Activated naive CD4-positive, alpha-beta T cell treated with anti-CD3 and anti-CD28 coated beads, Interleukin-2, amount 50 U/mL, for 16 hours (primary cell): ENCODE measurements at places on chromosomes 7 and 10.

DNA sequence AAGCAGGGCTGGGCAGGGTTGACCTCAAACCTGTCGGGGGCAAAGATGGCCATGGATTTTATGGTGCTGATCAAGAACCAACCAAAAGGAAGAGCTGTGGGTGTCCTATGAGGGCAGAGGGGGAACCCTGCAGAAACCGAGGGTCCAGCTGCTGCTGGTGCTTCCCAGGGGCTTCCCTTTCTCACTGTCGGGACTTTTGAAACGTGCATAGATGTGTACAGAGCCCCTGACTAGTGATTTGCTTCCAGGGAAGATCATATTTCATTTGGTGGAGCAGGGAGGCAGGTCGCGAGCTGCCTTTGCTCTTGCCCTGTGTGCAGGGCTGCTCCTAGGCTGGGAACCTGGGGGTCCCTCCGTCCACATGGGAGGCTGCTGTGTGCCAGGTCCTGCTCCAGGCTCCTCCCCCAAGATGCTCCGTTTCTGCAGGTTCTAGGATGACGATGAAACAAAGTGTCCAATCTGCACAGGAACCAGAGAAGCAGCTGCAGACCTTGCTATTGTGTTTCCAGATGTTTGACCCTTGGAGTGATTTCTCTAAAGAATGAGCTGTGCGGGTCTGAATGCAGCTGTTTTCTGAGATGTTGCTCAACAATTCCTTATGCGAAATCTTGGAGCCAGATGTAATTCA lies 9.4 kb upstream of the INPP5A start:
- DNase-seq: no peak

DNA sequence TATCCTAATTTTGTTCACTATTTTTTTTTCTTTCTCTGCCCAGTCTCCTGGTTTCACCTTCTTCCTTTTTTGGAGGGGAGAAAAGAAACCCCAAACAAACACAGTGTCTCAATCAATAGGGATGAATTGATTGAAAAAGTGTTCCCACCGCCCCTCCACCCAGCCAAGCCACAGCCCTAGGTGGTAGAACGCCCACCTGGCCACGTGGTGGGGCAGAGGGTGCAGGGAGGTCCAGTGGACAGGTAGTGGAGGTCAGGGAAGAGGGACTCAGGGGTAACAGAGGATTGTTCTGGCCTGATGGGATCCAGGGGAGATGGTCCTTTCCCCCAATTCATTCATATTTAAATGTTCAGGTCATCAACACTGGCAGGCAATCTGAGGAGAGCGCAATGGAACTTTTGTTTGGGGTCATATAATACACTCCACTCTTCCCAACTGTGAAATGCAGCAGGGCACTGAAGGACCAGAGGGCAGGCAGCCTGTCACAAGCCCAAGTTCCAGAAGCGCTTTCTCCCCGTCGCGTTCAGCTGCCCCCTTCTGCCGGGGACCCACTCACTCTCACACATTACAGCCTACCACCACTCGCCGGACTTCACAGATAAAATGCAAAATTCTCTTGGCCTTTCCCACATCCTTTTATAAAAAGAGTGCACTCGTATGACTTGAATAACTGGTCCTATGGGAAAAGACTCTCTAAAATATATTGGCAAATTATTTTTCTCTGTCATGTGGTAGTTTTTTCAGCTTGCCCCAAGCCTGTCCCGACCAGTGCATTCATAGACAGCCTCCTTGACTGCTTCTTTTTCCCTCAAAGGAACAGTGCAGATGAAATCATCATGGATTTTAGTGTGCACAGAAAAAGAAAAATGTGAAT lies 1.6 kb downstream of the INHBA start:
- no peak for DNase-seq

DNA sequence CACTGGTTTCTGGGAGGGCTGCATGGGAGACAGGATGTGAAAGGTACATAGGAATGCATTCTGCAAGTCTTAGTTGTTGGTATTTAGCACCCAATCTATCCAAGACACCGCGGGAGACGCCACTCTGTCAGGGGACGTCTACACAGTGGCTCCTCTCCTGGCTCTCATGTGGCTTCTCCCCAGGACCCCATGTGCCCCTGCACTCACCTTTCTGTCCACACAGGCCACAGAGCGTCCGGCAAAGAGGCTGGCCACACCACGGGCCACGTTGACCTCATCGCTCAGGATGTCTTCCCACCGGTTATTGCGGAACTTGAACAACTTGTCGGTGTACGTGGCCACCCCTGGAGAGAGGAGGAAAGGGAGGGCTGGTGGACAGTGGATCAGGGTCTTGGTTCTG lies 73.4 kb downstream of the GOLGA7B start:
- DNase-seq: no peak

- DNase-seq: no peak
These were observed 858.5 kb downstream of the KCNMA1 start for GRCh38 chr10:76778914-76779795.

DNA sequence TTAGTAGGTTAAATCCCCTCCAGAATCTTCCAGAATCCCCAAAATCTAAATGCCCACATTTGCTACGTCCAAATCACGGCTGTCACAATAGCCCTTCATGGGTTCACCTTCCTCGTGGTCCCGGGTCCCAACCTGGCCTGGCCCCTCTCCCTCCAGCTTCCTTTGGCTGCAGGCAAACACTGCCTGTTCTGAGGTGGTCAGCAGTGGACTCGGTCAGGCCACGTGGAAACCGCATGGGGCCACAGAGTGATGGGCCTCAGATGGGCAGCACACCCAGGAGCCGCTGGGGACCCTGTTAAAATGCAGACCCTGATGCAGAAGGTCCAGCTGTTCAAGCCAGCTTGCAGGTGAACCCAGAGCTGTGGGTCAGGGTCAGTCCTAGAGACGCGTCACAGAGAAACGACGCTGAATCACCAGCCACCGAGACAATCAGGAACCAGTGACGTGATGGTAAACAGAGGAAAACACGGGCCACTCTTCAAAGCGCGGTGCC lies 588.6 kb downstream of the DNAJB6 start:
- DNase-seq: no peak

DNA sequence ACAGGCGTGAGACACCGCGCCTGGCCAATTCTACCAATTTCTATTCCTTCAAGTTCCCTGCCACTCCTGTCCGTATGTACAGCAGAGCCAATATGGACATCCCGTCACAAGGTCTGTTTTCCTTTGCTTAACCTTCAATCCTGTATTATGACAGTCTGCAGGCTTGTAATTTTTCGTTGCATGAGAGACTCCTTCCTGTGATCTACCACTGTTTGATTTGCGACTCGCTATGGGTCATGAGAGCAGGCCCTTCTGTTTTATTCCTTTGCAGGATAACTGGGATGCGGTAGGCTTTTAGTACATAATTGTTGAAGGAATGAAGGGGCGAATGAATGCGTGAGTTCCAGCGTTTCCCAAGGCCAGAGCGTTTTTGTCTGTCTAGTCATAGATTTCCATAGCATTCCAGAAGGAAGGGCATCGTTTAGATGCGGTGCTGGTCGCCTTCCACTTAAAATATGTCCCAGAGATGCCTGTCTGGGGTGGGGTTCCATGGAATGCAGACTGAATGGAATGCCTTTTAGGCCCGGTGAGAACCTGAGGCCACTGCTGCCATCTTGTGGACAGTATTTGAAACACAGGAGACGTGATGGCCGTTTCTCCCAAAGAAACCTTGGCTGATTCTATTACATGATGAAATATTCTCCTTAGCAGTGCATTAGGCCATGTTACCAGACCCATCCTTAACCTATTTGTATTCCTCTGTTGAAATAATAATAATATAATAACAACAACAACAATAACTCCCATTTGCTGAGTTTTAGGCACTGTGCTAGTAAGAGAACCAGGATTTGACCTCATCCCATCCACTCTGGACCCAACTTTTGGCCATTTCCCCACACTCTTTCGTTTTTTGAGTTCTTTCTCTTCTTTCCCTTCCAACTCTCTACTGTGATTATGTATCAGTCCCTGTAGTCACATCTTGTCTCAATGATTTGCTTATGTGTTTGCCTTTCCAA lies 193.2 kb downstream of the MYOF start:
- peak; percentile 44 for DNase-seq

- no peak for DNase-seq
These were observed 15.6 kb downstream of the FOXL3 start for GRCh38 chr7:305410-306151.

GRCh38 chr7:66145400-66146104 lies 30.9 kb downstream of the CRCP start:
- DNase-seq: no peak

- DNase-seq: no peak
These were observed 55.1 kb upstream of the PPP2R2D start for GRCh38 chr10:131845505-131846239.

- DNase-seq: no peak
These were observed 1066.1 kb upstream of the SORCS1 start for GRCh38 chr10:108230478-108231170.

- DNase-seq: no peak
These were observed 103.8 kb upstream of the AKR1E2 start for GRCh38 chr10:4721999-4722753.

- peak; percentile 42 for DNase-seq
These were observed 267.9 kb upstream of the GHITM start for GRCh38 chr10:83871187-83872081.

DNA sequence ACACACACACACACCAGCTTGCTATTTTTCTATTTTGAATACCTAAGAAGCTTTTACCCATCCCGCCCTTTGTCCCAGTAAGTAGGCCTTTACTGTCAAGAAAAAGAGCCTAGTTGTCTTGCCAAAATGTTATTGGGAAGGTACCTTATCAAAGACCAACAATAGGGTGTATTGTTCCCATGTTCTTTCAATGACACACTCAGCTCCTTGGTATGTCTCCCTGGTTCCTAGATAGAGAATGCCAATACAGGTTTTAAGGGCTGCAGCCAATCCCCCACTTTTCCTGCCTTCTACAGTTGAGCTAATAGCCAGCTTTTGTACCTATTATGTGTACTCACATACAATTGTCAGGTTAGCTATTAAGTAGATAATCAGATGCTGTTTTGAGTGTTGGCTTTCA lies 92.0 kb upstream of the LRRTM3 start:
- DNase-seq: no peak

DNA sequence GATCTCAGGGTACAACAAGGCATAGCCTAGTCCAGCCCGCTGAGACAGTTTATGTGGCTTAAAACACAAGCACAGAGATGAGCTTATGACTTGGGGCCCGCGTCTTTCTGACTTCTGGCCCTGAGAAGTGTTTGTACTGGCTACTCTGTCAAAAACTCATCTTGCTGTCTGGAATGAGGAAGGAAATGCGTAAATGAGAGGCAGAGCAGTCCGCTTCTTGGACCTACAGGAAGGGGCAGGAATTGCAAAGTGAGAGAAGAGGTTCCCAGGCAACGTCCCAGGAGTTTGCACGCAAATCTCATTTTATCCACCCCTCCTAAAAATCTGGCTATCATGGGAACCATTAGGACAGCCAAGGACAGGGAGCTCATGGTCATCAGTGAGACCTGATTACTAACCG lies 5.5 kb downstream of the ANXA11 start:
- no peak for DNase-seq

DNA sequence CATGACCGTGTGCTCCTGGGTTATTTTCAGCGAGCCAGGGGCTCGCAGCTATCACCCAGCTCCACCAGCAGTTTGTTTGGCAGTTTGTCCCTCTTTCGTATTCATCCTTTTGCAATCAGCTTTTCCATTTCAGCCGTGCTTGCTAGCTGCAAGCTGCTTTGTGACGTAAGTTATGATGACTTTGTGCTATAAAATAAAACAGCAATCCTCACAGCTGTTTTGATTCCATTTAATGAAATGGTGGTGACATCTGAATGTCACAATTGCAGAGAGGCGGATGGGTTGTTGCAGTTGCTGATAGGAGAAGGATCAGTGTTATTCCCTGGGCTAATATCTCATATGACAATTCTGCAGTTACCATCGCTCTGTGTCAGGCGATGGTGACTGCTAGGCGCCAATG lies 251.7 kb downstream of the SNX10 start:
- no peak for DNase-seq

DNA sequence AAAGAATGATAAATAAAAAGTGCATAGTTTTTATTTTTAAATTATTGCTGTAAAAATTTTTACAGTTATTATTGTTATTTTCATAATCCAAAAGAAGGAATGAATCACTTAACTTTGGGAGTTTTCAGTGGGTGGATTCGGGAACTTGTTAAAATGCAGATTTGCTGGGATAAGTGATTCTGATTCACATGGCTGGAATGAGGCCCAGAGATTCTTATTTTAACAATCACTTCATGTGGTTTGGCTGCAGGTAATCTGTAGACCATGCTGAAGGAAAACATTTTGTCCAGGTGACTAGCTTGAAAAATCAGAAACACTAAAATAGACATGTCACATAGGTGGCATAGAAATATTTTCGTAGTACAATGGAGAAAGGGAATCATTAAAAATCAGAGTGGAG lies 13.9 kb downstream of the CROT start:
- DNase-seq: no peak

GRCh38 chr7:158957510-158957906 lies 101.2 kb downstream of the DYNC2I1 start:
- DNase-seq: no peak

- DNase-seq: no peak
These were observed 115.2 kb upstream of the SFMBT2 start for GRCh38 chr10:7526017-7526400.

GRCh38 chr10:19169041-19169440 lies 120.4 kb downstream of the MALRD1 start:
- DNase-seq: no peak

- peak; percentile 82 for DNase-seq
These were observed 636 bp downstream of the PDCD4 start for GRCh38 chr10:110872145-110872983.

- DNase-seq: no peak
These were observed 147.7 kb downstream of the UBE2H start for GRCh38 chr7:129804890-129805719.

DNA sequence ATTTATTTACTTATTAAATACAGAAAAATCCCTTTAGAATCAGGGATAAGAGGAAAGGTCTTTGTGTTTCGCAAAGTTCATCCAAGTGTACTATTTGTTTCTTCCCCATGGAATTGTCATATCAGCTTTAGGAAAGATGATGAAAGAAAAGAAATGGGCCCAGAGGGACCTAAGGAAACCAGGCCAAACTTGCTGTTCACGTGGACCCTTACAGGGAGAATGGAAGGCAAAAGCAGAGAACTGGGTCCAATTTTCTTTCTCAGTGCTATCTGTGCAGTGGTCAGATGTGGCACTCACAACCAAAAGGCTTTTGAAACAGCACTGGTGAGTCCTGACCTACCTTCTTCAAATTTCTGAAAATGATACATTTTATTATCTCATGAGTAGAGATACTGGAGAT lies 53.6 kb upstream of the FAM133B start:
- no peak for DNase-seq

DNA sequence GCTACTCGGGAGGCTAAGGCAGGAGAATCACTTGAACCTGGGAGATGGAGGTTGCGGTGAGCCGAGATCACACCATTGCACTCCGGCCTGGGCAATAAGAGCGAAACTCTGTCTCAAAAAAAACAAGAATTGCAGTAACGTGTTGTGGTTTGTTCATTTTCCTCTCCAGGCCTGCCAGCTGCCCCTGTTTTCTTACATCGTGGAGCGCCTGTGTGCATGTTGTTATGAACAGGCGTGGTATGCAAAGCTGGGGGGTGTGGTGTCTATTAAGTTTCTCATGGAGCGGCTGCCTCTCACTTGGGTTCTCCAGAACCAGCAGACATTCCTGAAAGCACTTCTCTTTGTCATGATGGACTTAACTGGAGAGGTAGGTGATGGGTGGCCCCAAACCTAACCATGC lies 52.1 kb downstream of the TRRAP start:
- no peak for DNase-seq

- no peak for DNase-seq
These were observed 84.9 kb upstream of the LRRN3 start for GRCh38 chr7:111006040-111006439.

- DNase-seq: no peak
These were observed 140.0 kb downstream of the DGKB start for GRCh38 chr7:14762561-14762960.
